ENCODE measurements at places on chromosomes 7 and 10.

DNA sequence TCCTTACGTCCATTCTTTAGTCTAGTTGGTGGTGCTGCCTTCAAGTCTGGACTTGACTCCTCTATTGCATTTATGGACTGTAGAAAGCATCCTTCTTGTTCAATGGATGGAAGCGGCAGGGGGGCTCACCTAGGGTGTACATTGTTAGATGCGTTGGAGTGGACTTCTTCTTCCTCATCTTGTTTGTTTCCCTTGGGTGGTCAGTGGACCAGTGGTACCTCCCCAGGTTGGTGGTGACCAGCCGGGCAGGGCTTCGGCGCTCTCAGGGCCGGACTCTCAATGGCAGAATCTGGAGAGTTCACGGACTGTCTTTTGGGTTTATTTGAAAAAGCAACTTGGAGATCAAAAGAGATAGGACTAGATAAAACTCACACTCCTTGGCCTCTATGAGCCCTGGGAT is 6.2 kb upstream of the BTBD16 start:
- DNase-seq = no peak

DNA sequence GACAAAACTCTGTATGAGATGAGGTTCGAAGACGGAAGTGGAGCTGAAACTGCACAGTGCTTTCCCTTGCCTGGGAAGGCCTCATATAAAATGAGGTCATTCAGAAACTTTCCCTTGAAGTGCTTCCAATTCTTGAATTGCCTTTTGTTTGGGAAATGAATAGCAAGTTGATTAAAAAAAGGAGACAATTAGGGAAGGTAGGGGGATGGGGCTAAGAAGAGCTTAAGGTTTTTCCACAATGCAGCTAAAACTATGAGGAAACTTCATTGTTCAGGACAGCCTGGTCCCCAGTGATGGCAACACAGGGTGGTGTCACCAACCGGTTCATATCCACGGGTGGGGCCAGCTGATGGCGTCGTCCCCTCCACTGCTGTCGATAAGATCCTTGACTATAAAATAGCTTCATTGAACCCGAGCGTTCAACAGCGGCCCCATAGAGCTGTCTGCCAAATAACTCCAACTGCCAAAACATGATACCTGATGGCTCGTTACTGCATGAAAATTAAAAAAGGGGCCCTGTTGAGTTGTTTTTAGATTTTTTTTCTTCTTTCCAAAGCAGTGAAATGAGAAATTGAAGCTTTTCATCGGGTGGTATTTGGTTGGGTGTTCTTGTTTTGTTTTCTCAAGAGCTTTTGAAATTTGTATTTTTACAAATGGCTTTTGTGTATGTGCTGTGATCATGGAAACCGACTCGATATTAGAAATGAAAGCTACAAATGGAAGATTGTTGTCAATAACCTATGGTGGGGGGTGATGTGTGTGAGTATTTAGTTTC is 2.8 kb upstream of the CELF2 start:
- DNase-seq = no peak

GRCh38 chr7:16615228-16615627 is 30.3 kb downstream of the ANKMY2 start:
- DNase-seq = no peak

DNA sequence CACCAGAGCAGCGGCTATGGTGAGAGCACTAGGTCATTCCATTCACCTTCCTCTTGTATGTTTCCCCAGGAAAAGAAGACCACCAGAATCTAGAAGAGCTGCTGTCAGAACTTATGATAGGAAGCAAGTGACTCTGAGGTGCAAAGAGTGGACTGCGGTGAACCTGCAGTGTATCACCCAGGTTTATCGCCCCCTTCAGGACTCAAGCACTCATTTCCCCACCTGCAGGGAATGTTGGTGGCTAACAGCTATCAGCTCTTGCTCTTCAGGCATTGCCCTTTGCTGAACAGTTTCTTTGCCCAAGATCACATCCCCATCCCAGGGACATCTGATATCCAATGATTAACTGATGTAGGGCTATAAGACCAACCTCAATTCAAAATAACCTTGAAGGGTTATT is 66.3 kb upstream of the IL6 start:
- no peak for DNase-seq

- DNase-seq = no peak
Measured at GRCh38 chr10:109981650-109982049, 26.1 kb upstream of the ADD3 start.

GRCh38 chr7:54397836-54398612 is 144.2 kb upstream of the VSTM2A start:
- DNase-seq = no peak

DNA sequence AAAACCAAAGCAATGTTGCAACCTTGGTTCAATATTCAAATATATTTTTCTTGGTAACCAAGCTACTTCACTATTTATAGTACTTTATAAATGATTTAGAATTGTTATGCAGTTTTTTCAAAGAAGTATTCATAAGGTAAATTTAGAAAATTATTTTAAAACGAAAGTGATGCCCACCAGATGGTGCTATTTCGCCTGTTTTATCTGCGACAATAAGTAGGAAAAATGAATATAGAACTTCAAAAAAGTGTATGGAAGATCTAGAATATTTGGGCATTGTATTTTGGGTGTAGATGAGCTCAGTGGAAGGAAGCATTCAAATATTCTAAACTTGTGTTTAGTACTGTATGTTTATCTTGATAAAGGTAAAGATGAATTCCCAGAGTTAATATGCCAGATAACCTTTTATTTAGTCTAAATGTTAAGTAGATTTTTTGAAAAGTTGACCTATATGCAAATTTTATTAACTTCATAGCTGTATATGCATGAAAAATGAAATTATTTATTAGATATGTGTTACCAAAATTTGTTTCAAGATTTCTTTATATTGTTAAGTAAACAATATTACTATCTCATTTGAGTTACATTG is 93.2 kb downstream of the ADK start:
- peak; percentile 26 for DNase-seq

GRCh38 chr7:88015309-88015708 is 81.3 kb downstream of the ADAM22 start:
- no peak for DNase-seq

All from AG04450 (cell line).